ENCODE measurements at places on chromosomes 7 and 10.

GRCh38 chr10:24826009-24826408 is 102.3 kb upstream of the ARHGAP21 start:
- H3K4me3 ChIP-seq, result no peak overlapping the region
- no peak overlapping the region for H3K27ac ChIP-seq
- no peaks in the 10 kb centered on the region for H3K27me3 ChIP-seq
- DNase-seq, result no peak
- H3K4me1 ChIP-seq, result no peaks in the 10 kb centered on the region

GRCh38 chr7:133812877-133813276 is 314.3 kb upstream of the LRGUK start:
- H3K27me3 ChIP-seq, result no peaks in the 10 kb centered on the region
- H3K4me1 ChIP-seq, result no peaks in the 10 kb centered on the region
- no peaks in the 10 kb centered on the region for H3K36me3 ChIP-seq

DNA sequence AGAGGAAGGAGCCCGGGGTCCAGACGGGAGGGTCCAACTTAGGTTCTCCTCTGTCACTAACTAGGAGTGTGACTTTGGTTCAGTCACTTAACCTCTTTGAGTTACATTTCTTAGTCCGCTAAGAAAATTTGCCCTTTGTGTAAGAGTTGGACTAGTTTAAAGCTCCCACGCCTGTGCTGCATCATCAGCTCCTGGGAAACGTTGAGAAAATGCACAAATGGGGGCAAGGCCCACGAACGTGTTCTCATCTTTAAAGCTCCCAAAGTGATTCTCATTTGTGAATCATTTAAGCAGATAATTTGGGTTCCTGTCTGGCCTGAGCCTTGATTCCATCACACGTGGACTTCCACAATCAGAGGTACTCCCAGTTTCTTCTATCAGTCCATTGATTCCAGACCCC is 6.3 kb downstream of the ZNF467 start:
- H3K4me3 ChIP-seq, result no peak overlapping the region
- DNase-seq, result no peak
- peaks cover 35% of the 10 kb centered on the region for H3K27me3 ChIP-seq
- no peak overlapping the region for H3K27ac ChIP-seq

DNA sequence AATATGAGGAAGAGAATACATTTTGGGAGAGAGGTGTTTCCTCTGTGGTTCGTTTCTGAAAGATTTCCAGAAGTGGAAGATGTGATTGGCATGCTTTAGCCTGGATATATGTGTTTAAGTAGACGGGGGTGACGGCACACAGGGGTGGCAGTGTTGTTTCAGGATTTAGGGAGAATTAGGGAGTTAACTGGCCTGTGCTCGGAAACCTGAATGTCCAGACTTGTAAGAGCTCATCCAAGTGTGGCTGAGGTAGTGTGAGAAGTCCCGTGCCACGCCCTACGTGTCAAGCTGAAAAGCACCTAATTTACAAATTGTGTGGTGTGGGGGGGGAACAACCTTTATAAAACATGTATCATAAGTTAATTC is 1.1 kb downstream of the RALA start:
- peaks cover 45% of the 10 kb centered on the region for H3K4me1 ChIP-seq
- DNase-seq, result no peak
- H3K4me3 ChIP-seq, result peak overlapping the region; percentile 84
- no peaks in the 10 kb centered on the region for H3K27me3 ChIP-seq
- peak overlapping the region; percentile 95 for H3K27ac ChIP-seq
- no peaks in the 10 kb centered on the region for H3K36me3 ChIP-seq

DNA sequence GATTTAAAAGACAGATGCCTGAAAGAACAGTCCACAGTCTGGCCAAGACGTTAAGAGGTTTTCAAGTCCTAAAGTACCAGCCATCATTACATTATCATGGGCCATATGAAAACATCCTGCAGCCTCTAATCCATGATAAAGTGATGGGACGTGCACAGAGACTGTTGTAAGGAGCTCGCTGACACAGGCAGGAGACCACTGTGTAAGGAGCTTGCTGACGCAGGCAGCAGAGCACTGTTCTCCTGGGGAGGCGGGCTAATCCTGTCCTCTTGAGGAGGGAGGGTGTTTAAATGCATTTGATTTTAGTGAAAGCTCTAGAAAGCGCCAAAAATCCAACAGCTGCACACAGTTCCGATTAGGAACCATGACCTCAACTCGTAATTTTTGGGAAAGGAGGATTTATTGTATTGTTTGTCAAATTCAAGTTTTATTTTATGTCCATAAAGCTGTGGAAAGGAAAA is 16.9 kb downstream of the SVIL start:
- no peaks in the 10 kb centered on the region for H3K27me3 ChIP-seq
- H3K36me3 ChIP-seq, result no peaks in the 10 kb centered on the region
- H3K4me3 ChIP-seq, result no peak overlapping the region
- H3K4me1 ChIP-seq, result peaks cover 78% of the 10 kb centered on the region
- no peak for DNase-seq

GRCh38 chr7:146875981-146876380 is 759.4 kb downstream of the CNTNAP2 start:
- H3K4me1 ChIP-seq, result no peaks in the 10 kb centered on the region
- no peak overlapping the region for H3K27ac ChIP-seq
- no peaks in the 10 kb centered on the region for H3K36me3 ChIP-seq
- H3K4me3 ChIP-seq, result no peak overlapping the region
- DNase-seq, result no peak
- no peaks in the 10 kb centered on the region for H3K27me3 ChIP-seq

- DNase-seq, result no peak
- no peak overlapping the region for H3K4me3 ChIP-seq
- H3K27me3 ChIP-seq, result no peaks in the 10 kb centered on the region
- no peak overlapping the region for H3K27ac ChIP-seq
Observed at GRCh38 chr7:80439894-80440821, 71.7 kb downstream of the GNAT3 start.

DNA sequence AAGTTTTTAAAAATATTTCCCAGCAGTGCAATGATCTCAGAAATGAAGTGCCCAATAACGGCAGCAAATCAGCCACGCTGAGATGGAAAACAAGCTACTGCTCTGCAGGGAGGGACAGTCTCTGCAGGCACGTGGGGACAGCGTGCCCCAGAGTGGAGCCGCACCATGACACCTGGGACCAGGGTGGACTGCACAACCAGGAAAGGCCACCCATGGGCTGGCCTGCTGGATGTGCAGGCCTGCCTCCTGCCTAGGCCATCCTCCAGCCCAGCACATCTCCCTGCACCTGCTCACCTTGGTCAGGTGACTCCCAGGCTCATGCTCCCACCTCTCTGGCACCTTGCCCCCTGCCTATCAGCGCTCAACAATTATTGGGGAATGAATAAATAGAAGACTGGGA is 80.4 kb downstream of the VSTM4 start:
- H3K27ac ChIP-seq, result no peak overlapping the region
- H3K4me3 ChIP-seq, result no peak overlapping the region
- no peaks in the 10 kb centered on the region for H3K27me3 ChIP-seq
- DNase-seq, result no peak

DNA sequence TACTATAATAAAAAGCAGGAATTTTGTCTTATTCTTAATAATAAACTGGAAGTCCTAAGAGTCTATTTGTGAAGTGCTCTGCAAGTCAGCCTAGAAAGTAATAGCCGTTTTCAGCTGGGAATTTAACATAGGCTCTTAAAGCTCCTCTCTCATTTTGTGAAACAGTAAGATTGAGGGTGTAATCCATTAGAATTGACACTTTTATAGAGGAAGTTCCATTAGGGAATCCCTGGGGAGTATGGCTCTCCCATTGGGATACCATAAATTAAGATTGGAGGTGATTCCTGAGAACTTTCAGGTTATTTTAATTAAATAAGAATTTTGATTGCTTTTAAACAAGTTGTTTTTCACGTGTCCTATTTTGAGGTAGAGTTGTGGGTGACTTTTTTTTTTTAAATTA is 68.0 kb downstream of the EXOC4 start:
- H3K27me3 ChIP-seq, result no peaks in the 10 kb centered on the region
- no peak overlapping the region for H3K4me3 ChIP-seq
- H3K4me1 ChIP-seq, result no peaks in the 10 kb centered on the region

GRCh38 chr7:127437837-127438236 is 45.3 kb upstream of the ZNF800 start:
- H3K4me1 ChIP-seq, result no peaks in the 10 kb centered on the region
- no peaks in the 10 kb centered on the region for H3K27me3 ChIP-seq
- H3K36me3 ChIP-seq, result no peaks in the 10 kb centered on the region
- H3K4me3 ChIP-seq, result no peak overlapping the region
- H3K27ac ChIP-seq, result no peak overlapping the region

DNA sequence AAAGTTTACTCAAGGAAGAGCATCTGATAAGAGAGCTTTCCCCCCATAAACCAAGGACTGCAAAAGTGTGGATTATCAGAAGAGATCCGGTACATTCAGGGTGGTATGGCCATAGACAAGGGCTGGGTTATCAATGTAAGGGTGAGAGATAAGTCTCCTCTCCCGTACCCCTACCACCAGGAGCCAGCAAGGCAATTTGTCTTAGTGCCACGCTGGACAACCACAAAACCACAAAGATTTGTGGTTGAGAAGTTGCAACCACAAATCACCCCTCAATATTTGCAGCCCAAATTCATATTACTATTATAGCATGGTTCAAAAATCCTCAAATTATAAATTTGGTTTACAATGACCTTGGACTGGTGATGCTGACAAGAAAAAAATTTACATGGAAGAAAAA is 2.3 kb upstream of the ZSCAN25 start:
- DNase-seq, result no peak
- no peaks in the 10 kb centered on the region for H3K36me3 ChIP-seq
- H3K4me1 ChIP-seq, result peaks cover 16% of the 10 kb centered on the region
- no peaks in the 10 kb centered on the region for H3K27me3 ChIP-seq

DNA sequence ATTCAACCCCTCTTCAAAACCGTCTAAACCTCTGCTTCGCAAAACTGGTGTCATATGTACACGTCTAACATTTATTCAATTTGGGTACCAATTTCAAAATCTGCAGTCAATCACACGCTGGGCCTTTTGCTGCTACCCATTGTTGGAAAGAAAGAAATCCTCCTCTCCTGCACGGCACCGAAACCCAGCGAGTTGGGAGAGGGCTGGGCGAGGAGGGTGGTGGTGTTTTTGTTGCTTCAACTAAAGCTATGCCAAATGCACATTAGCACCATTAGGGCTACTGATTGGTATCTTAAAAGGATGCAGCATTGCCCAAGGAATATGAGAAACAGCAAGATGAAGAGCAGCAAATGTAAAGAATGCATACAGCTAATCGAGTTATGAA is 7.8 kb downstream of the EBF3 start:
- H3K27ac ChIP-seq, result peak overlapping the region; percentile 77
- no peaks in the 10 kb centered on the region for H3K36me3 ChIP-seq
- peaks cover 23% of the 10 kb centered on the region for H3K4me1 ChIP-seq
- peaks cover 42% of the 10 kb centered on the region for H3K27me3 ChIP-seq
- peak overlapping the region; percentile 61 for H3K4me3 ChIP-seq

- H3K4me1 ChIP-seq, result no peaks in the 10 kb centered on the region
- H3K36me3 ChIP-seq, result peaks cover 99% of the 10 kb centered on the region
- no peak overlapping the region for H3K27ac ChIP-seq
- no peaks in the 10 kb centered on the region for H3K27me3 ChIP-seq
Observed at GRCh38 chr10:1007583-1007982, 18.1 kb downstream of the IDI2 start.

DNA sequence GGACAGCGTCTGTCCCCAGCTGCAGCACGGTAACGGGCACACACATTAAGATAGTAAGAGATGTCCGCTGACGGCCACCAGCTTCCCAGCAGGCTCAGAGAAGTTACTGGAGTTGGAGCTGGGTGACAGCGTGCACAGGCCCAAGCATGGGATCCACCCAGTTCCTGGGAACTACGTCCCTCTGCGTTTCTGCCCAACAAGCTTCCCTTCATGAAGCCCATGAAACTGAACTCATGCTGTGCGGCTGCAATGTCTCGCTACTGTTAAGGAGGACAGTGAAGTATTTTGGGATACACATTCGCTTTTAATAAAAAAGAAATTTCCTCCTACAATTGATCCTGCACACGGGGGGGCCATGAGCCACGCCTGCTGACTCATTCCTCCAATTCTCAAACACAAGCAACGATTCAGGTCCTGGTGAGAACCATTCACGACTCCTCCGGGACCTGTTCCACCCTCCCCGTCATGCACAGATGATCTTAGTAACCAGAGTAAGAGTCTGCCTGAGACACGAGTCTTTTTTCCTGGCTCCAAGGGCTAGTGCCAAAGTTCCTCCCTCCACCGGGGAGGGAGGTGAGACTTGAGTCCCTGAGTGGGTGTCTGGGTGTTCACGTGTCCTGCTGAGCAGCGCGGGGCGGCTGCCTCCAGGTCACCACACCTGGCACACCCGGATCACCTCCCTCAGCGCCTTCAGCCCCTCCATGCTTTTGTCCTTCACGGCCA is 2.6 kb downstream of the PSMG3 start:
- no peaks in the 10 kb centered on the region for H3K36me3 ChIP-seq
- peaks cover 42% of the 10 kb centered on the region for H3K4me1 ChIP-seq
- no peaks in the 10 kb centered on the region for H3K27me3 ChIP-seq
- peak overlapping the region; percentile 93 for H3K27ac ChIP-seq
- DNase-seq, result peak; percentile 68
- no peak overlapping the region for H3K4me3 ChIP-seq

GRCh38 chr10:17109475-17110207 is 20.0 kb downstream of the CUBN start:
- no peak overlapping the region for H3K4me3 ChIP-seq
- H3K36me3 ChIP-seq, result no peaks in the 10 kb centered on the region
- H3K27ac ChIP-seq, result no peak overlapping the region
- no peaks in the 10 kb centered on the region for H3K4me1 ChIP-seq

DNA sequence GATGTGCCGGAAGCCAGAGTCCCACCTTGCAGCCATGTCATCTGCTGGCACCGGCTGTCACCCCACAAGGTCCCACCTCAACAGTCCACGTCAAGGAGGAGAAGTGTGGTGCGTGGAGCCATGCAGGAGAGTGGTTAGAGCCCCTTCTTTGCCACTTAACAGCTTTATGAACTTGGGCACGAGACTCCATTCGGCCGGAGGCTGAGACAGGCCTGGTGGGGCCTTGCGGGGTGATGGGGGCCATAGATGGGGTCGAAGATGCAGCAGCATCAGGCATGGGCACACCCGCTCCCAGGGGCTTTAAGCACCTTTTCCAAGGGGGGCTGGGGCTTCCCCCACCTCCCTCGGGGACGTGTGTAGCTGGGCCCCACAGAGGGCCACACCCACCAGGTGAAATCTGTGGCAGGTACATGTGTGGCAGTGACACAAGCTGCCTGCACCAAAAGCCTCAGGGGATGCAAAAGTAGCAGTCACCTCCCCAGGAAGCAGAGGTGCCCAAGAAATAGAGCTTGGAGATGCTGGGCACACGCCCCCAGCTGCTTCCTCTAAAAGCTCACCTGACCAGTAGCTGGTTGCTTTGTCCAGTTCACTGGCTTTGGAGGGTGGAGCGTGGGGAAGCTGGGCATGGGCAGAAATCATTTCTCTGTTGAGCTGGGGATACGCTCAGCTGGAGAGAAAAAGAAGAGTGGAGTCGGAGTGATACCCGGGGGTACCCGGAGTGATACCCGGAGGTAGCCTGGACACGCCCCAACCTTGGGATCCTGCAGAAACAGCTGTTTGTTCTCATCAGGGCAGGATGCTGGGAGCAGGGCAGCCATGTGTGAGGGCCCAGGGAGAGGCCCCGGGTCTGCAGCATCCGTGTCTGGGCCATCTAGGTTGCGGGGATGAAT is 199.8 kb downstream of the EBF3 start:
- no peak overlapping the region for H3K27ac ChIP-seq
- no peaks in the 10 kb centered on the region for H3K4me1 ChIP-seq
- H3K4me3 ChIP-seq, result no peak overlapping the region
- H3K36me3 ChIP-seq, result no peaks in the 10 kb centered on the region
- no peak for DNase-seq
